ENCODE measurements at places on chromosomes 4 and X. TPM values are rescaled to one million over a fixed set of nuclear protein-coding genes. Genes with fewer than 3 reads are reported as not detected.

Gene DIPK2B
- 3.5 TPM for polyA plus RNA-seq

Gene H2BW2
- not detected for polyA plus RNA-seq

Gene DCHS2
- polyA plus RNA-seq: 0.34 TPM

Gene ERVMER34-1
- polyA plus RNA-seq: 1.3 TPM

Gene HERC5
- 2.0 TPM for polyA plus RNA-seq

Gene LONRF3
- polyA plus RNA-seq: 2.2 TPM

Gene TMEM156
- 1.4 TPM for polyA plus RNA-seq

Gene MXD4
- polyA plus RNA-seq: 31.5 TPM

Gene MTCP1
- 12.2 TPM for polyA plus RNA-seq

Gene RBM46
- 0.01 TPM for polyA plus RNA-seq

GRCh38 chr4:3859571-3859970 lies 93.4 kb downstream of the ADRA2C start:
- DNase-seq: no peak

DNA sequence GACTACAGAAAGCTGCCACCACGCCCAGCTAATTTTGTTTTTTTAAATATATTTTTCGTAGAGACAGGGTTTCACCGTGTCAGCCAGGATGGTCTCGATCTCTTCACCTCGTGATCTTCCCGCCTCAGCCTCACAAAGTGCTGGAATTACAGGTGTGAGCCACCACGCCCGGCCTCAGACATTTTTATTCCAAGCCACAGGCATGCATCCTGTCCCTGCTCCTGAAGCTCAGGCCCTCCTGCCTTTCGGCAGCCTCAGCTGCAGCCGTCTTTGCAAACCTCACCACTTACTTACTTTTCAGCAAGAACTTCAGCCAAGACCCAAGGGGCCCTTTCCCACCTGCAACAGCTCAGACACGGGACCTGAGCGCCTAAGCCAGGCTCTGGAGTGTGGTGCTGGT lies 26.0 kb downstream of the FAM53A start:
- DNase-seq: no peak

GRCh38 chr4:25358515-25359275 lies 18.4 kb upstream of the ANAPC4 start:
- peak; percentile 14 for DNase-seq

- DNase-seq: no peak
Measured at GRCh38 chrX:22481436-22481835, 208.7 kb downstream of the CBLL2 start.

GRCh38 chr4:24588216-24588954 lies 4.0 kb upstream of the DHX15 start:
- no peak for DNase-seq

DNA sequence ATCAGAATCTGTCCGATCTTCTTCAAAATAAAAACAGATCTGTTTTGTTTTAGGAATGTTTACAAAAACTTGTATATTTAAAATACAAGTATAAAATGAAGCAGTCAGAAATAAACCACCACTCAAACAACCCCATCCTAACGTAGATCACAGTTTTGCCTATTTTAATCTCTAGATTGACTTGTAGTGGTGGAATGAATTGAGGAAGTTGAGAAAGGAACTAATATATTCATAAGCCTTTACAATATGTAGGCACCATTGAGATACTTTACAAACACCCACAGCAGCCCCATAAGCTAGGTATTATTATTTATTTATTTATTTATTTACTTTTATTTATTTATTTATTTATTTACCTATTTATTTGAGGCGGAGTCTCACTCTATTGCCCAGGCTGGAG lies 52.3 kb upstream of the KLF3 start:
- no peak for DNase-seq

- no peak for DNase-seq
Measured at GRCh38 chrX:127405946-127406345, 586.4 kb downstream of the PRR32 start.

DNA sequence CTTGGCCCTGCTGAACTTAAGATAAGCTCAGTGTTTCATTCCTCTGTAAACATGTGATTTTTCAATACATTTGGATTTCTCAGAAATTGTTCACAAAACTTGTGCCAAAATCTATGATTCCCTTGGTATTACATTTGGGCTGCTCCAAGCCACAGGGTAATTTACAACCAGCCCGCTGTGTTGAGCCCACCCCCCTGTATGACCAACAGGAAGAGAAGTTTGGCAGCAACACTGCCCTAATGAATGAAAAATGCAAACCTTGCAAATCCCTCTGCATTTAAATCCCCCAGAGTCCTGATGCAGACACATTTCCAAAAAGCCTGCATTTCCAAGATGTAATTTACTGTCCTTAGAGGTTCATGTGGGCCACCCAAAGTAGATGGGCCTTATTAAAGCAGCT lies 34.1 kb upstream of the GAB1 start:
- DNase-seq: no peak
